GM19239 (cell line): ENCODE measurements at places on chromosomes 5 and 9.

DNA sequence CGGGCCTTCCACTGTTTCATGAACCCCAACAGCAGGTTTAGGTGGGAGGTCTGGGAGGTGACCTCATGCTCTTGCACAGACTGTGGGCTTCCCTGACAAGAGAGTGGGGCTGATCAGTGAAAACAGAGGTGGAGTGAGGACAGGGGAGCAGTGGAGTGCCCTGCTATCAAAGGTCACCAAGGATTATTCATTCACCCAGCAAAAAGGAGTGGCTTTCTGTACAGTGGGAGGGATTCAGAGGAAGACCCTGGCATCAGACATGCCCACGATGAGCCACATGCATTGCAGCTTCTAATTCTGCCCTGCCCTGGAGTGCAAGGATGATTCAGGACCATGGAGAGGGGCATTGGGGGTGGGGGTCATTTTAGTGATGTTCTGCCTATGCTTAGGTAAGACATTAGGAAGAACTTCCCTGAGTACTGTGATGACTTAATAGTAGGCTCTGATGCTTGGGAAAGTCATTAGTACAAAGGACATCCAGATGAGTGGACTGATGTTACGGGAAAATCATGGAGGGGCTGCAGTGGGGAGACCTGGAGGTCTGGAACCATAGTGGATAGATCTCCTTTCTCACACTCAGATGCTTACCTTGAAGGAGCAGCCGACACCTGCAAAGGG lies 12.8 kb downstream of the TRAF1 start:
- no peak for DNase-seq

- no peak for DNase-seq
Measured at GRCh38 chr5:119037496-119038215, 33.2 kb upstream of the DMXL1 start.

- DNase-seq = no peak
Measured at GRCh38 chr9:85178474-85178873, 508.9 kb downstream of the NTRK2 start.

- DNase-seq = no peak
Measured at GRCh38 chr5:149282966-149283332, 11.3 kb downstream of the AFAP1L1 start.

- no peak for DNase-seq
Measured at GRCh38 chr5:138712324-138712723, 40.9 kb upstream of the CTNNA1 start.

GRCh38 chr9:77841739-77842386 lies 189.7 kb downstream of the GNAQ start:
- no peak for DNase-seq

- DNase-seq = no peak
Measured at GRCh38 chr5:17204133-17204489, 13.3 kb upstream of the BASP1 start.

DNA sequence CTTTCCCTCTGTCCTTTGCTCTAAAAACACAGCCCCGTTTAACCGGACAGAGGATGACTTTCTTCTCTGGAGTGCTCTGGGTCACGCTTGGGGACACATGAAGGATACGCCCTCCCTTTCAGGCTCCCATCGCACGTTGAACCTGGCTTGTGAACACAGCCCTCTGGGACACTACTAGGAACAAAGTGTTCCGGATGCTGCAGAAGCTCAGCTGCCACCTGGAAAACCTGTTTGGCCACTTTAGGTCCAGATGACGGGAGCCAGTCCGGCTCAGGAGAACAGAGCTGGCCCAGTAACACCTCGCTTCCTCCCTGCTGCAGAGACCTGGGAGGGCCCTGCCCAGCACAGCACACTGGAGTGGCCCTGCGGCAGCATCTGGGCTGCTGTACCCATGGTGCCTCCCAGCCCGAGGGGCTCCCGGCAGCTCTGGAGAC lies 60.1 kb downstream of the GADD45G start:
- no peak for DNase-seq

GRCh38 chr5:98016771-98017170 lies 756.7 kb upstream of the RGMB start:
- no peak for DNase-seq

DNA sequence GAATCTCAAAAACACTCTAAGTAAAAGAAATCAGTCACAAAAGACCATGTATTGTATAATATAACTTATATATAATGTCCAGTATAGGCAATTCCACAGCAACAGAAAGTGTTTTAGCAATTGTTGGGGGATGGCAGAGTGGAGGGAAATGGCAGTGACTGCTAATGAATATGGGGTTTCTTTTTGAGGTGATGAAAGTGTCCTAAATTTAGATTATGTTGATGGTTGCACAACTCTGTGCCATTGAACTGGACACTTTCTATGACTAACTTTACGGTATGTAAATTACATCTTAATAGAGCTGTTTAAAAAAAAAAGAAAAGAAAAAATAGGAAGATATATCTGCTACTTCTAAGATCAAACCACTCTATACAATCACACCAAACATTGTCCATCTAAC lies 124.9 kb upstream of the ZNF462 start:
- DNase-seq = no peak

- DNase-seq = no peak
Measured at GRCh38 chr9:98241357-98242300, 13.8 kb downstream of the TBC1D2 start.

GRCh38 chr9:82115331-82115730 lies 126.8 kb downstream of the SPATA31D1 start:
- no peak for DNase-seq

GRCh38 chr5:171275841-171276544 lies 33.1 kb upstream of the TLX3 start:
- DNase-seq = no peak

DNA sequence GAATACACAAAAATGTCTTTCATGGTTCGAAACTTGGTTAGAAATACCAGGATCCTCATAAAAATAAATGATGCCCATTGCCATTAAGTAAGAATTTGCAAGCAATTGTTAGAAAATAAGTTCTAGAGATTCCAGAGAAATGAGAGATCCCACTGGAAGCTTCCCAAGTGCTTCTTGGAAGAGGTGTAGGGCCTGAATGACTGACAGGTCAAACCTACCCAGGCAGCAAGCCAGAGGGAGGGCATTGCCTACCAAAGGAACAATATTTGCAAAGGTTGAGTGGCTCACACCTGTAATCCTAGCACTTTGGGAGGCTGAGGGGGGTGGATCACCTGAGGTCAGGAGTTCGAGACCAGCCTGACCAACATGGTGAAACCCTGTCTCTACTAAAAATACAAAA lies 777.0 kb upstream of the WWC1 start:
- DNase-seq = no peak

GRCh38 chr9:21711504-21711903 lies 90.9 kb upstream of the MTAP start:
- DNase-seq = no peak

- DNase-seq = no peak
Measured at GRCh38 chr9:104820336-104820735, 56.4 kb downstream of the NIPSNAP3B start.

DNA sequence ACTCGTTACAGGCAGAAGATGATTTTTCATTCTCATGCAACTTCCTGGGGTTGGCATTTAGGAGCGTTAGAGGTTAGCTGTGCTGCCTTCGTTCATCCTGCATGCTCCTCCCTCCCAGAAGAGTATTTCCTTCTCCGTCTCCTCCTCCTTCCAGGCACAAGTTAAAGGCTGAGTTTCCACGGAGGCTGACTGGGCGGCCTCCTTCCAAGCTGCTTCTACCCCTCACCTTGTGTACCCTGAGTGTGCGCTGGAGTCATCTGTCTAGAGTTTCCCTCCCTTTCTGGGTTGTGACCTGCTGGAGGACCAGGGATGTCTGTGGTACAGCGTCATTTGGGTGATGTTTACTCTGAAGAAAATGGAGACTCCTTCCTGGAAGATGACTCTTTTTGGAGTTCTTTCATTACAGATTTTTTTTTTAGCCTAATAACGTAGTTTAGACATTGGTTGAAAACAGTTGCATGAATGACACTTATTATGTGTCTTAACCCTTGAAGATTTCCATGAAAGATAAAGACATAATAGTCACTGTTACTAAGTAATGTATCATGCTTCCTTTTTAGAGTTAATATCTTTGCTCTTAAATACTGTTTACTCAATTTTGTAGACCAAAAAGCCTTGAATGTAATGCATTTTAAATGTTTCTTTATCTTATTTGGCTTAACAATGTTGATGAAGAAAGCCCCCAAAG lies 146.9 kb downstream of the TENT4A start:
- no peak for DNase-seq

DNA sequence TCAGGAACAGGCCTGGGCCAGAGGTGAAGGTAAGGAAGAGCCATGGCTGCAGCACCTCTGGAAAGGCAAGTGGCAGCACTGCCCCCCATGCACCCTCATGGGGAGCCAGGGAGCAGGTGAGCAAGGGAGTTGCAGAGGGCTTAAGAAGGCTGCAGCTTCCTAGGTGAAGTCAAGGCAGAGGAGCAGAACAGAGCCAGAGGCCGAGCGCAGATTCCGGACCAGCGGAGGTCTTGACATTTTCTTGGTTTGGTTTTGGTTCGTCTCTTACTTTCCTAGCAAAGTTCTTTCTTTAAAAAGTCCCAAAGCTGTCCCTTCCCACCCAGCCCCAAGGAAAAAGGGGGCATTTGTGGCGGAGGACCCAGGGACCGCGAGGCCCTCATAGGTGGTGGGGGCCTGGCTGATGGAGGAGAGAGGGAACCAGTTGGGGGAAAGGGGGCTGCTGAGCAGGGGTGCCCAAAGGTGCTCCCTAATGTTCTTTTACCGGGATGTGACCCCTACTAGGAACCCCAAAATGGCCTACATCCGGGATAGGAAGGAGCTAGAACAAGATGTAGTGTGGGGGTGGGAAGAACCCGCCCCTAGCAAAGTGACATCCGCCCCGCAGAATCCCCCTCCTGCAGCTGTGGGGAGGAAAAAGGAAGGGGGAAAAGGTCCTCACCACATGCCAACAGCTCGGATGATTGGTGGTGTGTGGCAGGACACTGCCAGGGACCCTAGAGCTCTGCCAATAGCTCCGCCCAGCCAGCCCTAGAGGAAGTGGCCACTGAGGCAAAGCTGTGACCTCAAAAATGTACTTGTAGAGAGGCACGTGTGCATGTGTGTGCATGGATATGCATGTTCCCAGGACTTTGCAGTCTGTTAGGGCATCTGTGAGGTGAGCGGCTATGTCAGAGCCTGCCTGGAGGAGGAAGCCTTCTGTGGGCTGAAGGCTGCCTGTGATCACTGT lies 914 bp upstream of the CD72 start:
- no peak for DNase-seq

- no peak for DNase-seq
Measured at GRCh38 chr9:98808411-98808815, 943 bp downstream of the GALNT12 start.

- DNase-seq = no peak
Measured at GRCh38 chr5:39794513-39795210, 369.9 kb upstream of the DAB2 start.

DNA sequence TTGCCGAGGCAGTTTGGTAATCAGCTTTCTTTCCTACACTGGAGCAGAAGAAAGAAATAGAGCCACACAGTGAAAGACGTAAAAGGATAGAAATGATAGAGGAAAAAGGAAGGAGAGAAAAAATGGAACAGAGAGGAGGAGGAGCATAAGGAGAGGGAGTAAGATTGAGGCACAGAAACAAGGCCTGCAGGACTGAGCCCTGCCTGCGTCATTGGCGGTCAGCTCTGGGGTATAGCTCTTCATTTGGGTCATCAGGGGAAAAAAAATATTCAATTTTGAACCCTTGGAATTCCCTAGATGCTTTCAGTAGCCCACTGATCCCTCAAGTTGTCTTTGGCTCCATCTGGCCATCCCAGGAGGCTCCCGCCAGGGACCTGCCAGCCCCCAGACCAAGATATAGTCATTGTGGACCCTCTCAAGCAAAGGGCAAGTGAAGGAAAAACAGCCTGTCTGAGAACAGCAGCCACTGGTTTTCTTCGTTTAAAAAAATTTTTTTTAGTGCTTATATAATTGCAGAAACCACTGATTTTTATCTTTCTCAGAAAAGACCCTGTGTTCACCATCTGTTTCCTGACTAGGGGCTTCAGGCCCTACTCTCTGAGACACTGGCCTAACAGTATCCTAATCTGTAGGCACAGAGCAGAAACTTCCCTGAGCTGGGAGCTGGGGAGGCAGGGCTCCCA lies 31.3 kb upstream of the MATR3 start:
- no peak for DNase-seq

- DNase-seq = no peak
Measured at GRCh38 chr9:133505901-133506652, 18.7 kb downstream of the MYMK start.

GRCh38 chr5:171628633-171628974 lies 157.0 kb upstream of the SMIM23 start:
- no peak for DNase-seq

GRCh38 chr5:145943674-145944121 lies 7.3 kb downstream of the SH3RF2 start:
- DNase-seq = no peak

DNA sequence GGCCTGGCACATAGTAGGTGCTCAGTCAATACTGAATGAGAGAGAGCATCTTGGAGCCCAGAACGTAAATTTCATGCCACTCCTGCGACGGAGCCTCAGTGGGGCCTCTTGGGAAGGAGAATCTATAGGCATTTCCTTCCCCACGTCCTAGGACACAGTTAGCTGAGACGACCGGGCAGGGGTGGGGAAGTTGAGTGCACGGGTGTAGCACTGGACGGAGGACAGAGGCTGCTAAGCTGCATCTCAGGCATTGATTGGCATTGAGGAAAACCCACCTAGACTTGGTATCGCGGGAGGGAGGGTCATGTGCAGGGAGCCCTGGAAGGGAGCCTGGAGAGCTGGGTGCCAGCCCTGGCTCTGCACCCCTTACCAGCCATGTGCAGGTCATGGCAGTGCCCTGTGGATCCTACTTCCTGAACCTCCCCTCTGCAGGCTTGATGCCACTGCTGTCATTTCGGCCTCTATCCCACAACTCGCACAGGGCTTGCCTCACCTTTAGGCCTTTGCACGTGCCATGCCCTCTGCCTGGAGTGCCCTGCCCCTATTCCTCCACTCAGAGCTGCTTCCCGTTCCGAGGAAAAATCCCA lies 25.6 kb downstream of the NEK6 start:
- no peak for DNase-seq

- no peak for DNase-seq
Measured at GRCh38 chr9:137630679-137631078, 11.9 kb downstream of the EHMT1 start.

- DNase-seq = no peak
Measured at GRCh38 chr5:74440341-74440740, 200.2 kb downstream of the ENC1 start.

DNA sequence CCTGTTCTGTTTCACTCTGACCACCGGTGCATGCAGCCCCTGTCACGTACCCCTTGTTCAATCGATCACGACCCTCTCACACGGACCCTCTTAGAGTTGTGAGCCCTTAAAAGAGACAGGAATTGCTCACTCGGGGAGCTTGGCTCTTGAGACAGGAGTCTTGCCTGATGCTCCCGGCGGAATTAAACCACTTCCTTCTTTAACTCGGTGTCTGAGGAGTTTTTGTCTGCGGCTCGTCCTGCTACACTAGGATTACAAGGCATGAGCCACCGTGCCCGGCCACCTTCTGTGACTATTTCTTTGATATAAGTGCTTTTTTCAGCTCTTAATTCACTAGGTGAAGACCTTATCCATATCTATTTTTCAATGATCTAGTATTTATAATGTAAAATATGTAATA lies 167.5 kb downstream of the TTC39B start:
- DNase-seq = no peak

- no peak for DNase-seq
Measured at GRCh38 chr9:100756217-100756616, 178.3 kb downstream of the CAVIN4 start.
